NCI-H187 (cell line): ENCODE measurements at places on chromosomes 2 and 18.

DNA sequence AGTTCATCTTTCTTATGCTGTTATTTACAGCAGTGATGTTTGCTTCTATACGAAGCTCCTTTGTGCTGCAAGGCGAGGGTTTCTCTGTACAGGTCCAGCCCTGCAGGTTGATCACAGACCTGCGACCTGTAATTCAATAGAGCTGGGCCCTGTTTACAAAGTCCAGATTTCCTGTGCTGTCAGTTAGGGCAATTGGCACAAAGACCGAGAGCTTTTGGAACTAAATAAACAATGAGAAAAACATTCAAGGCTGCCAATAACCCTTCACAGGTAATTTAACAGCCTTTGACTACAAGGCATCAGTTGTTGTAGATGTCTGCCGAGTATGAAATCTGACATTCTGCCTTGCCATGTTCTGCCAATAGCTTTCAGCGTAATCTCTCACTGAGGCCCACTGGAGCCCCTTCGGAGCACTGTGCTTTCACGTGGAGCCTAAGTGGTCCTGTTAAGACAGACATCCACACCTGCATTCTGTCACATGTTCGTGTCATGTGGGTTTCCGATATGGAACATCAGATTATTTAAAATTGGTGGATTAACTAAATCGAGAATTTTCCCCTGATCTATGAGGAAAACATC, 232.5 kb downstream of the PTGR3 start:
- no peak for DNase-seq

DNA sequence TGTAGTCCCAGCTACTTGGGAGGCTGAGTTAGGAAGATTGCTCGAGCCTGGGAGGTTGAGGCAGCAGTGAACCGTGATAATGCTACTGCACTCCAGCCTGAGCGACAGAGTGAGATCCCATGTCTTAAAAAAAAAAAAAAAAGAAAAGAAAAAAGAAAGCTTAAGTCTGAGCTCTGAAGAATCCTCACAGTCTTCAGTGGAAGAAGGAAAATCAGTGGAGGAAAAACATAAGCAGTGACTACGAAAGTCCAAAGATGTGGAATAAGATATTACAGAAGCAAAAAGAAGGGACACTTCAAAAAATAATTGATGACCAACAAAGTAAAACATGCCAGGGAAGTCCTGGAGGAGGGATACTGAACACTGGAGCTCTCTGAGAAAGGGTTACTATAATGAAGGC, 2.8 kb upstream of the PCGF1 start:
- no peak for DNase-seq

DNA sequence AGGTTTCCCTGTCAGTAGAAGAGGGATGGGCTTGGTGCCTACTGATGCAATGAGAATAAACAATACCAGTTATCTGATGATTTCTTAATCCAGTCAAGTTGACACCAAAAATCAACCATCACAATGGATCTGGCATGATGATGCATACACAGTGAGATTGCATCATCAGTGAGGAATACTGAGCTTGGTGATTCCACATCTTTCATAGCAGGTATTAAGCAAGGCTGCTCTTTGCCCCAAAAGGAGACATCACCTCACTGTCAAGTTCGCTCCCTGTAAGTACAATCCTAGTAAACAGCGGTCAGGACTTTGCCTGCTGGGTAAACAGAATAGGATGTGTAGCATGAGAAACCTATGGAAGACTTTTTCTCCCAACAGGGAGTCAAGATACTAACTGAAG, 282.7 kb upstream of the CDH2 start:
- no peak for DNase-seq

GRCh38 chr2:18132697-18133096, 254.2 kb downstream of the KCNS3 start:
- no peak for DNase-seq

DNA sequence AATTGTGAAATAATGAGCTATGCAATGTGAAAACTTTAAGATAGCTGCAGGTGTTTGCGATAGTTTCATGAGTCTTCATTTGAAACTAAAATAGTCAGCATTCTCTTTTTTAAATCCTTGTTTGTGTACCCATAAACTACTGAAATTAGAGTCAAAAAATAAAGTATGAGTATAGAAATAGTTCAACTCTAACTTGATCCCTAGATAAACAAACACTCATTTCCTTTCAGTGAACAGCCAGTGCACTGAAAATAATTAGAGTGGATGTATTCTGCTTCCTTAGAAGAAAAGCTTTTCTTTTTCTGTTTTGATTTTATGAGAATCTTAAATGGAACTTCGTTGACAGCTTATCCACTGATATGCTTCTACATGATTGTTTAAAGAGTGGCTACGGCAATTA, 1033.4 kb downstream of the SOCS6 start:
- no peak for DNase-seq

- DNase-seq = no peak
Measured at GRCh38 chr2:179344970-179345369, 80.3 kb upstream of the SESTD1 start.

DNA sequence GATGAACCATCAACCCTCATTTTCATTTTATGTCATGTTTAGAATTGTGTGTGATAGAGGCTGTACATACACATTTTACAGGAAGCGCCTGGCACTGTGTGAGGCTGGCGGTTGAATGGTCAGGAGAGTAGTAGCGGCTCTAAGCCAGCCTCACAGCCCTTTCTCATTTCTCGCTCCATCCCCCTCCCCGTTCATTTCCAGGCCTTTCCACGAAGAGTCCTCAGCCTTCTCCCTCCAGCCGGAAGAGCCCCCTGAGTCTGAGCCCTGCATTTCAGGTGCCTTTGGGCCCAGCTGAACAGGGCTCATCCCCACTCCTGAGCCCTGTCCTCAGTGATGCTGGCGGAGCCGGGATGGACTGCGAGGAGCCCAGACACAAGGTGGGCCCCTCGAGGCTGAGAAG, 51.8 kb downstream of the STK25 start:
- DNase-seq = no peak

DNA sequence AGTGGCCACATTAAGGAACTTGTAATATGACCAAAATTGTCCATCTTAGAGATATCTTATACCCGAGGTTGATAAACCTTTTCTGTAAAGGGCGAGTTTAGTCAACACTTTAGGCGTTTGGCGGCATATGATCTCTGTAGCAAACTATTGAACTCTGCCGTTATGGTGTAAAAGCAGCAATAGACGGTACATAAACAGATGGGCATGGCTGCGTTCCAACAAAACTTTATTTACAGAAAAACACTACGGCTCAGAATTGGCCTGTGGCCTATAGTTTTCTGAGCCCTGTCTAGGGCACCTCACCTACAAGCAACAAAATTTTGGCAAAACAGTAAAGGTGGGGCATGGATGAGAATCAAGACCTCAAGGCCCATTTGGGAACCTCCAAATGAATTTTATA, 121.9 kb upstream of the HAAO start:
- no peak for DNase-seq

GRCh38 chr2:121613774-121614173, 35.5 kb downstream of the CLASP1 start:
- DNase-seq = no peak

GRCh38 chr2:24048769-24049484, 614 bp upstream of the FKBP1B start:
- no peak for DNase-seq

DNA sequence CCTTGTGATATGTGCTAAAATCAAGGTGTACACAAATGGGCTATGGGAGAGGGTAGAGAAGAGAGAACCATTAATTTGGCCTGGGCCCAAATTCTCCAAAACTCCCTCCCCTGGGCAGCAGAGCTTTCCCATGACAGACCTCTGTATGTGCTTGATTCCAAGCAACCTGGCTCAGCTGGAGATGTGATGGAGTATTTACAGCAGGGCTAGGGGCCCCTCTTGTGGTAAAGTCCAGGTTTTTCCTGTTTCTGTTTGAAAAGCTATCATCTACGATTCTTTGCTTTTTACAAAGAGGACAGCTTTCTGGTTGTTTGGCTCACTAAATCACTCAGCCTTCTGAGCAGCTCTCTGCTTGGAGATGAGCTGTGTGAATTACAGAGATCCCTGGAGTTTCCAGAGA, 40.3 kb downstream of the KCNS3 start:
- no peak for DNase-seq

- no peak for DNase-seq
Measured at GRCh38 chr18:48310999-48311398, 98.2 kb downstream of the ZBTB7C start.

- no peak for DNase-seq
Measured at GRCh38 chr2:73859721-73860586, 31.2 kb downstream of the STAMBP start.

DNA sequence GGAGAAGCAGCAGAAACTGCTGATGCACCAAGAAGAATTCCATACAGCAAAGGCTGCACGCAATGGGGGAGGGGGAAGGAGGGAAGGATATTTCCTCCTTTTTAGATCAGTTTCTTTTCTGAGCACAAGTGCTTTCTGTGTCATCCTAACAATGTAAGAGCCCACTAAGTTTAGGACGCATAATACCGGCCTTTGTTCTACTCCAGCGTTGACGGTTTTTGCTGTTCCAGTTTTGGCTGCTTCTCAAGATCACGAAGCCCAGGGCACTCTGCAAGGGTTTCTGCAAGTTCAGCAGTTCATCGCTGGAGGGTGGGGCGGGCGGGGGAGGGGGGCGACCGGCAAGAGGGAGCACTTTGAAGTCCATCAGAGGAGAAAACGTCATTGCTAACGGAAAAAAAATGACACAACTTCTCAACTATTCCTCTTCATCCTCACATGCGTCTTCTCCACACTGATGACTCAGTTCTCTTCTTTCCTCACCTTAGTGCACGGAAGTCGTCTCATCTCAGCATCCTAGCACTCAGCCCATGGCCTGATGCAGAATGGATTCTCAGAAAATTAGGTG, 8.7 kb downstream of the FAM178B start:
- DNase-seq = no peak

DNA sequence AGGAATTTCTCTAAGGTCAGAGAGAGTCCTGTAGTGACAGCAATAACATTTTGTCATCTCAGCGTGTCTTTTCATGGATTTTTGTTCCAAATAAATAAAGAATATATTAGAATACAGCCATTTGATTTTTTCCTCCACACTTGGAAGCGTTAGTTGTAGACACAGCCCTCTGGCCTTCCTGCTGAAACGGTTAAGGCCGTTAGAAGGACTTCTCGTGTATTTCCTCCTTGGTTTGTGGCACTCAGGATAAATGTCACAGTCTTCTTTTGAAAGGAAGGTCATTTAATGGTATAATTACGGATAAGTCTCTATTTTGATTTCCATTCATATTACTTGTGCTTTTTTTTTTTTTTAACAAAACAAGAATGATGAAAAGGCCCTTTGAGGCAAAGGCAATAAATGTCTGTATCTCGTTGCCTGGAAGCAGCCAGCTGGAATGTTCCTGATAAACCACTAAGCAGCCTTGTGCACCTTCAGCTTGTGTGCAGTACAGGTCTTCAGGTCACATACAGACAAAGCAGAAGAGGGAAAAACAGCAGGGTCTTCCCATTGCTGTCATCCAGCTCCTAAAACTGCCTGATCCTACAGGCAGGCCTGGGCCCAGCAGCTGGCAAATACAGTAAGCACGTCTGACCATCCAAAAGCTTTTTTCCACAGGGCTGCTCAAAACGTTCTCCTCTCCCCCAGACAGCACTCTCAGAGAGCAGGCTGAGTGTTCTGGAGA, 14.4 kb downstream of the EFR3B start:
- DNase-seq = no peak

DNA sequence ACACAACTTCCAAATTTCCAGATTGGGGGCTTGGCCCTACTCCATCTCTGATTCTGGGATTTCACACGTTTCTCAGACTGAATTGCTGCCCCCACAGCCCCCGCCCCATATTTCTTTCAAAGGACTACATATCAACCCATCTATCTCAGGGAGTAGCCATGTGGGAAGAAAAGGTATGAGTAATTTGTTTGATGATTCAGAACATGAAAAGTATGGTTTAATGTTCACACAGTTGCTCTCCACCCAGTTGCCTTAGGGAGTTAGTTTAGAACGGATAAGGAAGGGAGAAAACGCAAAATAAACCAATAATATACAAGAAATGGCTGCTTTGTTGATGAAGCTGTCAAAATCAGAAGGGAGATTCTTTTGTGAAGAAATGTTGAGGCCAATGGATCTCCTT, 145.1 kb downstream of the PIEZO2 start:
- no peak for DNase-seq

DNA sequence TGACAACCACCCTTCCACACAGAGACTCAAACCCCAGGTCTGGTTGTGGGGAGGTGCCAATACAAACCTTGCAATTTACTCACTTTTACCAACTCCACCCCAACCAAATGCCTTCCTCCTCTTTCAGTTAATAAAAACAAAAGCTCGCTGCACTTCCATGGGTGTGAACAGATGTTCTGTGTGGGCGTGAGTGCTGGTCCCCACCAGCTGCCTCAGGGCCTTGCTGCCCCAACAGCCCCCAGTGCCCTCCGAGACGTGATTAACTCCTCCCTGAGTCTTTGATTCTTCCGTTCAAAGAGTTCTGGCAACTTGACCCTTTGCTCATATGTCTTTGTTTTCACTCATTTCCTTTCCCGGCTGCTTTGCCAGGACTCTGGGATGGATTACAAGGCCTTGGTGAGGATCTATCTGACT, 258.9 kb upstream of the CXCR4 start:
- no peak for DNase-seq

GRCh38 chr2:240149943-240150784, 9.7 kb upstream of the OTOS start:
- DNase-seq = peak; percentile 3

- DNase-seq = no peak
Measured at GRCh38 chr2:173151671-173152401, 76.2 kb downstream of the MAP3K20 start.

DNA sequence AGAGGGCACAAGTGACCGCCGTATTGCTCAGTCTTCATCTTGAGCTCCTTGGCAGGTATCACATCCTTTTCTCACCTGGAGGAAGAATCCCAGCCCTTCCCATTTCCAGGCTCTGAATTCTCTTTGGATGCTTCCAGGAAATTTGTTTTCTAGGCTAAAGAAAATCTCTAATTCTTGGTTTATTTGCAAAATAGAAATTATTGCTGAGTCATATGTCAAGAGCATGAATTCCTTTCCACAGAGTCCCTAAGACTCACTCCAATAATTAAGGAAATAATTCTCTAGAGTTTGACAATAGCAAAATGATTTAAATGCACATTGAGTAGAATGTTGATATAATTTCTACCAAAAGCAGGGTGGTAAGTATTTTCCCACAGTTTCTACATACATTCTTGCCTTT, 16.3 kb upstream of the CCDC68 start:
- DNase-seq = no peak

DNA sequence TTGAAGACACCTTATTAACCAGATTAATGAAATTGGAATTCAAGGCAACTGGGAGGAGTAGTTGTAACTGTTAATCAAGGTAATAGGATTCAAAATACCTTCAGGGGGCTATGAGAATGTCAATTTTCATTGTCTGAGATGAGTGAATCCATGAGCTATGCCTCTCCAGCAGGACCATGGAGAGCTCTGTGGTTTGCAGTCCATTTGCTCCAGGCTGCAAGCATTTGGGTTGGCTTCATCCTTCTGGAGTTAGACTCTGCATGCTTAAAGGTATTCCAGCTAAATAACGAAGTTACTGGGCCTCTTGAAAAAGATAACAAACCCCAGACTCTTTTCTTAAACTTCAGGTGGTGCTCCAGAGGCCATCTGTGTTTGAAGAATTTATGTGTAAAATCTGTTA, 207.1 kb upstream of the SLC8A1 start:
- no peak for DNase-seq
